ENCODE measurements at places on chromosomes 6 and 20.
A peak's percentile ranks its signal among the peaks of the same experiment; 100 is the strongest.

DNA sequence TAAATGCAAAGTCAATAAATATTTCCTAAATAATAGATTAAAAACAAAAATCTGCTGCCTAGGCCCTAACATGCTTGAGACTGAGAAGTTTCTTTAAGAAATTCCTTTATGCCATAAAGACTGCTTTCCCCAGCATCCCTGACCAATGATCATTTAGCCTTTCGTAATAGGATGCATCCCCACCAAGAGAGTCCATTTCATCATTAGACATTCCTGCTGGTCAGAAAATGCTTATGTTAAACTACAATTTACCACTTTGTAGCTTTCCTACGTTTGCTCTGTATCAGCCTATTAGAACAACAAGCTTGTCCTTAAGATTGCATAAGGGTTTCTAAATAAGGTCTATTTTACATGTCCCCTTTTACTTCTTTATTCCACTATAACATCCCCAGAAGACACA, 59.8 kb upstream of the HSF2 start:
- no peak overlapping the region for H3K4me3 ChIP-seq
- no peaks in the 10 kb centered on the region for H3K27me3 ChIP-seq
- H3K27ac ChIP-seq = no peak overlapping the region
- H3K4me1 ChIP-seq = no peaks in the 10 kb centered on the region
- H3K36me3 ChIP-seq = no peaks in the 10 kb centered on the region

DNA sequence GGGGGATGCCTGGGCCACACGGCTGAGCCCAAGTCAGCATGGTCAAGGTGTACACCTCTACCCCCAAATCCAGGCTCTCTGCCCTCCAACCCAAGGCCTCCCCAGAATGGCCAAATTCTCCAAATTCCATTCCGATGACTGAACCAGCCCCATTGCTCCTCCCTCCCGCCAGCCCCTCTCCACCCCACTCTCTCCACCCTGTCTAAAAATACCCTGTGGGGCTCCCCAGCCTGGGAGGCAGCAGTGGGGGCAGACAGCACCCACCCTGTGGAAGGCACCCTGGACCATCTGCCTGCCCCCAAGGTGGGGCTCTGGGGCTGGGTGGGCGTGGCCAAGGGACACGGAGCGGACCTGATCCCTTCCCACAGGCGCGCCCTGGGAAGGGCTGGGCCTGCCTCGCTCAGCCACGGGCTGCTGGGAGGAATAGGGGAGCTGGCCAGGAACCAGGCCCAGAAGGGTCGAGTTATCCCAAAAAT, 11.4 kb downstream of the TEAD3 start:
- H3K4me3 ChIP-seq = no peak overlapping the region
- peak; percentile 46 for DNase-seq
- no peaks in the 10 kb centered on the region for H3K27me3 ChIP-seq
- H3K27ac ChIP-seq = no peak overlapping the region
- peaks cover 38% of the 10 kb centered on the region for H3K36me3 ChIP-seq

- no peaks in the 10 kb centered on the region for H3K36me3 ChIP-seq
- H3K4me1 ChIP-seq = no peaks in the 10 kb centered on the region
- no peaks in the 10 kb centered on the region for H3K27me3 ChIP-seq
- H3K27ac ChIP-seq = no peak overlapping the region
- DNase-seq = no peak
These were observed 26.3 kb downstream of the FLRT3 start for GRCh38 chr20:14310977-14311627.

- DNase-seq = no peak
- H3K27me3 ChIP-seq = peaks cover 4% of the 10 kb centered on the region
- H3K4me1 ChIP-seq = no peaks in the 10 kb centered on the region
- H3K27ac ChIP-seq = no peak overlapping the region
- no peaks in the 10 kb centered on the region for H3K36me3 ChIP-seq
These were observed 155.0 kb upstream of the SUPT3H start for GRCh38 chr6:45532721-45533210.

DNA sequence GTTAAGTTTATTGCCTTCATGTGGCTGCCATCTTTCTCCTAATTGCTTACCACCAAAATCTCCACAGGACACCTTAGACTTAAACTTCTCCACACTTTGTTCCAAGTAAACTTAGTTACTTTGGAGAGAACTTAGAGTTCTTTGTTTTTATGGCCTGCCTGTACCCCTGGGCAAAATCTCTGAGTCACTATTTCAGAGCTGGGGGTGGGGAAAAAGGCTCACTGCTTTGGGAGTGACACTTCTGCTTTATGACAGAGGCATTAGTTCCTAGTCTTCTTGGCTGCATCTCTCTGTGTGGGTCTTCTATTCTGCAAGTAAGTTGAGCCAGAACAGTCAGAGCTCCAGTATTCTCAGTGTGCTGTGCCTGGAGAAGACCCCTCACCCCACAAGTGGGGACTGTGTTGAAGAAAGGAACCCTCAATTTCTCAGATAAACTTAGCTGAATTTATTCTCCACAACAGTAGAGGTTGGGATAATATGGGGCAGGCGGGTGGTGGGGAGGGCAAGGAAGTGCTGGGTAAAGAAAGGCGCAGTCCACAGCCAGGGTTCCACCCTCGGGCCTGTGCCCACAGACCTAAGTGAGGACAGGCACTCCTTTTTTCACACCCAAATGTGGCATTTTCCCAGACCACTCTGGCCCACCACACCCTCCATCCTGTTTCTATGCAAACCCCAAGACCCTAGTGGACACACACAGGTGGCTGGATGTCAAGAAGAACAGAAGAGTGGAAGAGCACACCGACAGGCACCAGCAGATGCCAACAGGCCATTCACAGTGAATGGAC, 636.6 kb upstream of the MAN1A1 start:
- H3K27ac ChIP-seq = no peak overlapping the region
- DNase-seq = no peak
- H3K36me3 ChIP-seq = no peaks in the 10 kb centered on the region
- no peaks in the 10 kb centered on the region for H3K27me3 ChIP-seq
- H3K4me1 ChIP-seq = no peaks in the 10 kb centered on the region
